ENCODE measurements at places on chromosomes 12 and 14.

DNA sequence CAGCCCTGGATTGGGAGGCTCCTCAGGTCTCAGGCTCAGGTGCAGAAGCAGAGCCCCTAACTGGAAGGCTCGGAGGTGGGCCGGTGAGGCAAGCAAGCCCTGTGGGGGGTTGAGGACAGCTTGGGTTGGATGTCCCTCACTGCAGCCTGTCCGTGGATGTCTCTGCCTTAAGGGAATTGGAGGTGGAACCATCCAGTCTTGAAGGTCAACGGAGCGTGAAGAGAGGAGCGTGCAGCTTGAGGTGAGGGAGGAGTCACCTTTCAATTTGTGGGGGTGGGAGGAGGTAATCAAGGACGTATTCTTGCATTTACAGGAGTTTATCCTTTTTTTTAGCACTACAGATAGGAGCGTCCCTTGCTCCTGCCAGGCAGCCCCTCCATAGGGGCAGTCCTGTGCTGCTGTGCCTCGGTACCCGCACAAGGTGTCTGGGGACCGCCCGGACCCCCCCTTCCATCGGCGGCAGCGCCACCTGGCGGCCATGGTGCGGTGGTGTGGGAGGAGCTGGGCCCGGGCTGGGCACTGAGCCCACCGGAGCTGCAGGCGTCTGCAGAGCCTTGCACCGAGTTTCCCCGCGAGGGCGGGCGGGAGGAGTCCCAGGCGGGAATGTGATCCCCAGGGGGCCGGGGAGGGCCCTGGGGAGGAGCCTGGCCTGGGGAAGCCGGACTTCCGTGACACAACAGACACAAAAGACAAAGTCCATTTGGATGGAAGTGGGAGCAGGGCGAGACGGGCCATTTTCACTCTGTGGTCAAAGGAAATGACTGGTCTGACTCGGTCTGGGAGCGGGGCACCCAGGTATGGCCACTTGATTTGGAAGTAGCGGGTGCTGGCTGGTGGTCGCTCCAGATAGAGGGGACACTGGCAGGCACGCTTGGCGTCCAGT is 864 bp downstream of the DNAJC22 start:
- DNase-seq: no peak

DNA sequence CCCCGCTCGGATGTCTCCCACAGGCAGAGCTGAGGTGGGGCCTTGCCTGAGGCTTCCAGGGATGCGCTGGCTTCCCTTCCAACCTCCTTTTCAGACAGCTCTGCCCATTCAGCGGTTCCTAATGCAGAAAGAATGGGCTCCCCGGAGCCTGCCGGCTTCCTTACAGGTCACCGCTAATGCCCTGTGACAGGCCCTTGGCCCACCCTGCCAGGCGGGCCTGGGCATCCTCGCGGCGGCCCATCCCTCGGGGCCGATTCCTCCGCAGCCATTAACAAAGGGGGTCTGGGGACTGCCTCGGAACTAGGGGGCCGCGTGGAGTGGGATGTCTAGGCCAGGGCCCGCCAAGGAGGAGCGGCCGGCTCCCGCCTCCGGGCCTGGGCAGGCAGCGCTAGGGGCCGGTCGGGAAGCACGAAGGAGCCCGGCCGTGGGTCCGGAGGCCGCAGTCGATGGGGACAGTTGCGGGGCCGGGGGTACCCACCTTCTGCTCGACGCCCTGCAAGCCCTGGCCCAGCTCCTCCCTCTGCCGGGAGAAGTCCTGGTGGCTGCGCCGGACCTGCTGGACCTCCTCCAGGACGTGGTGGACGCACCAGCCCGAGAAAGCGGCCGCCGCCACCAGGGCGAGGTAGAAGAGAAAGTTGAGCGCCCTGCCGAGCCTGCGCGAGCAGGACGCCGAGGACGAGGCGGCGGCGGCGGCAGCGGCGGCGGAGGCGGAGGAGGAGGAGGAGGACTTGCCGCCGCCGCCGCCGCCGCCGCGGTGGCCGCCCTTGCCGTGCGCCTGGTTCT is 738 bp downstream of the CKAP4 start:
- no peak for DNase-seq

DNA sequence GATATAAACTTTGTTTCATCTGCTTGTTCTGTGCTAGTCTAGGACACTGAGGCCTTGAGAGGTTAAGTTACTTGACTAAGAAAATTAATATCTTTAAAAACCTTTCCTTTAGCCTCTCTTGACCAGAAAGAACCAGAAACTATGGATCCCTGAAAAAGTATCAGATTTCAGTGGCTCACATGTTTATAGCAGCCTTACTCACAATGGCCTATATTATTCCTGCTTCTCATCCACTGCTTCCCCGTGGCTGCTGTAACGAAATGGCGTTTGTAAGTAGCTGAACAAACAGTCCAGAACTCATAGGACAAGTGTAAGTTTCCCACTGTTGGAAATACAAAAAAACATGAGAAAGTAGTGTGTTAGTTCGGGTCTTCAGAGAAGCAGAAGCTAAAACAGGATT is 3.2 kb upstream of the PYGL start:
- no peak for DNase-seq

GRCh38 chr12:11209113-11209512 is 22.4 kb upstream of the TAS2R42 start:
- no peak for DNase-seq

GRCh38 chr12:15788233-15789219 is 662 bp downstream of the EPS8 start:
- DNase-seq: no peak

GRCh38 chr14:104373055-104373854 is 206.3 kb upstream of the C14orf180 start:
- peak; percentile 21 for DNase-seq

- DNase-seq: no peak
Observed at GRCh38 chr12:98869886-98870503, 224.9 kb downstream of the APAF1 start.

DNA sequence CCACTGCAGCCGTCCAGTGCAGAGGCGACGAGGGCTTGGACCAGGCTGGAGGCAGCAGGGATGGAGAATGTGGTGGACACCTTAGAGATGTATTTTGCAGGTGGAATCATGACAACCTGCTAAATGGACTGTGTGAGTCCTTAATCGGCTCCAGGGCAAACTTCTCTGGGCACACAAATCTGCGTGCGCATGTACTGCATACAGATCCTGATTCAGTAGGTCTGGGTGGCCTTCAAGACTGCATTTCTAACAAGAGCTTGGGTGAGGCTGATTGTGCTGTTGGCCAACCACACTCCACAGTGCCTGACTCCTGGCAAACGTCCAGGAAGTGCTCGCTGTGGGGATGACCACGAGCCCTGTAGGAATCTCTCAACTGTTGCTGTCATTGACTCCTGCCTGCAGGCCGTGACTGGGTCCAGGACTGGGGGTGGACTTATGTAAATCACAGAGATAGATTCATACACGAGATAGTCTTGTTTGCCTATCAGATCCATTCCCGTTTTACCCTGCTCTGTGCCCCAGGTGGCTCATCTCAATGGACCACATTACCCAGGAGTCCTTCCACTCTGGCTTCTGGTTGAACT is 27.2 kb downstream of the JDP2 start:
- no peak for DNase-seq

All from NCI-H2081 treated with DMSO at 0.1 percent for 48 hours (cell line).